ENCODE measurements at places on chromosomes 16 and 17.

GRCh38 chr16:8763899-8764298 lies 33.5 kb downstream of the TMEM186 start:
- no peak for DNase-seq

- no peak for DNase-seq
Measured at GRCh38 chr17:50976951-50977472, 110.9 kb upstream of the TOB1 start.

GRCh38 chr17:17026163-17026562 lies 16.1 kb upstream of the MPRIP start:
- DNase-seq, result no peak

DNA sequence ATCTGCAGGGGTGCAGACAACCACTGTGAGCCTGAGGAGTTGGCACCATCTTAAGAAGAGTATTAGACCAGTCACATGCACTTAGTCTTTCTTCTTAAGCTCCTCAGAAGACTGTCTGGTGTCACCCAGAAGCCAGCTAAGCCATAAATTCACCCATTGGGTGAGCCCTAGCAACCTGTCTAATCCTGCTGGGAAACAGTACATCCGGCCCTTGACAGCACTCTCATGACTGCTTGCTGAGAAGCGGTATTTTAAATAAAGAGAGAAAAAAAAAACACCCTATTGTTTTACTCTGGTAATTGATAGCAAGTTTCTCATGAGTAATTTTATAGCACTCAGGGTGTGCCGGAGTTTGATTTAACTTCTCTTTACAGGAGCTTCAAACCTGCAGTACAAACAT lies 134.7 kb downstream of the SOX9 start:
- DNase-seq, result no peak

DNA sequence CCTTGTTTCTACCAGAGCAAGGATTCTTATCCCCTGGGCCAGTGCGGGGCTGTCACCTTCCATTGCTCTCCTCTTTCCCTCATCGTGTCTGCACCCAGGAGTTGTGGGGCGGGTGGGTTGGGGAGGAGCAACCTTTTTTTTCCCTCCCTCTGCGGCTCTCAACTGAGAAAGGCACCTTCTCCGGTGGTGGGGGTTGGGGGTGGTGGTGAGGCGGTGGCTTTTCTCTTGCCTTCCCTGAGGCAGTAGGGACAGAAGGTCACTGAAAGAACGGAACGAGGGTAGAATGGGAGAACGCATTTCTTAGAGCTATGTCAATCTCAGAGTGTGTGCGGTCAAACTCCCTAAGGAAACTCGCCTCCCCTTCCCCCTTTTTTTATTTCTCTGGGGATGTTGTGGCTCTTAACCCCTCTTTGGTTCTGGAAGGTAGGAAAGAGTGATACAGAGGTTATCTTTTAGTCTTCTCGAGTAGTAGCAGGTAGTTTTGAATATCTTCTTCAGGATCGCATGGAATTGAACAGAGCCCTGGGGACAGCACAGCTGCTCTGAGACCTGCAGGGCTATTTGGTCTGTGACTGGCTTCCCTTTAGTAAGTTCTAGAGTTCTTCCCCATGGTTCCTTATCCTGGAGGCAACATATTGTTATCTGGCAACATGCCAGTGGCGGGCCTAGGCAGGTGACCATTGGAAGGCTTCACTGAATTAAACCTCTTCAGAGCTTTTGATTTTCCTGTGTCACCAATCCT lies 994 bp downstream of the CLTC start:
- DNase-seq, result peak; percentile 35

DNA sequence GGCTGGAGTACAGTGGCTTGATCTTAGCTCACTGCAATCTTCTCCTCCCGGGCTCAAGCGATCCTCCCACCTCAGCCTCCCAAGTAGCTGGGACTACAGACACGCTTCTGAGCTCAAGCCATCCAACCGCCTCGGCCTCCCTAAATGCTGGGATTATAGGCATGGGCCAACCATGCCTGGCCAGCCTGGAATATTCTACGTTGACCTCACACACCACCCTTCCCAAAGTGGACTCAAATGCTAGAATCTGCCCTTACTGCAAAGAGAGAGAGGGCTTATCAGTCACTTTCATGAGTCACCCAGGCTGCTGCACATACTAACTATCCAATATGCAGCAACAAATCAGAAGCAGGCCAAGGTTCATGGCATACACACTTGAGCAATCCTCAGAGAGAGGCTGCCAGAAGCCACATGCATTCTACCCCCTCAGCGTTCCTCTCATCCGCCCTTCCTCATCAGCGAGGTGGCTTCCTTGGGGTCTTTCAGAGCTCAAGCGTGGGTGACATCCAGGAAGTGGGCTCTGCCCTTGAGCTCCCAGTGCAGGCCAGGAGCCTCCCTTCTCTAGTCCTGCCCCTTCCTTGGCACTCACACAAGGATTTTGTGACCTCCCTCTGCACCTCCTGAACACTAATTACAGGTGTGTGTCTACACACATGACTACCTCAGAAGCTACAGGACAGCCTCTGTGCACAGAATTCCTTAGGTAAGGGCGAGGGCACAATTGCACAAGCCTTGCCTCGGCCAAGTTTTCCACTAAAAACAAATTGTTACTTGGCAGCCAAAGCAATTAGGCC lies 24.8 kb upstream of the SIAH1 start:
- no peak for DNase-seq

DNA sequence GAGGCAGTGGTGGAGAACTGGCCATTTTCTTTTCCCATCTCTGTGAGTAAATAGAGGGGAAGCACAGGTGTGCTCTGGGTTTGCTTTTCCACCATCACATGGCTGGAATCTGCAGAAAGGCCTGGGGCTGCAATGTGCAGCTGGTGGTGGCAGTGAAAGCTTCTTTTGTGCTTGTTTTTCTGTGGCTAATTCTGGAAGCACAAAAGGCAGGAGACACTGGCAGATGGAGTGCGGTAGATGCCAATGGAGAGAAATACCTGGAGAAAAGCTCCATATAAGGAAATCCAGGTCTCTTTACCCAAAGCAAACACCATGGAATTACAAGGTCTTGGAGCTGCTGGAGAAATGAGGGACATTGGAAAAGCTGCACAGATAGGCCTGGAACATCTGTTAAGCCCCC lies 146.9 kb downstream of the HAPSTR1 start:
- no peak for DNase-seq

GRCh38 chr16:49839017-49839825 lies 16.7 kb downstream of the ZNF423 start:
- peak; percentile 23 for DNase-seq

DNA sequence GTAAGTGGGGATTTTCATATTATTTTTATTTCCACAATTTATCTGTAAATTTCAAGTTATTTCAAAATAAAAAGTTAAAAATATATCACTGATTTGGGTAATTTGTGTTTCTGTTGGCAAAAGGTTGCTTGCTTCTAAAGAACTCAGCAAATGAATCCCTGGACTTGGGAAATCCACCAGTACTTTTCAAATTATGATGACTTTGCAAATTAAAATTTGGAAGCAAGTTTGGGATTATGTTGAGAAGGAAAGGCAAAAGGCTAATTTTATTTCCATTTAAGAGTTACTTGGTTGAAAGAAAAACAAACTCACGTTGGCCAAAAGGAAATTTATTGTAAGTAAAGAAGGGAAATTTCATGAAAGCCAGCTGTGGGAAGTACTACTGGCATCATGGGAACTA lies 220.3 kb downstream of the MAP2K6 start:
- DNase-seq, result no peak

GRCh38 chr17:57046749-57047148 lies 38.3 kb upstream of the AKAP1 start:
- no peak for DNase-seq

DNA sequence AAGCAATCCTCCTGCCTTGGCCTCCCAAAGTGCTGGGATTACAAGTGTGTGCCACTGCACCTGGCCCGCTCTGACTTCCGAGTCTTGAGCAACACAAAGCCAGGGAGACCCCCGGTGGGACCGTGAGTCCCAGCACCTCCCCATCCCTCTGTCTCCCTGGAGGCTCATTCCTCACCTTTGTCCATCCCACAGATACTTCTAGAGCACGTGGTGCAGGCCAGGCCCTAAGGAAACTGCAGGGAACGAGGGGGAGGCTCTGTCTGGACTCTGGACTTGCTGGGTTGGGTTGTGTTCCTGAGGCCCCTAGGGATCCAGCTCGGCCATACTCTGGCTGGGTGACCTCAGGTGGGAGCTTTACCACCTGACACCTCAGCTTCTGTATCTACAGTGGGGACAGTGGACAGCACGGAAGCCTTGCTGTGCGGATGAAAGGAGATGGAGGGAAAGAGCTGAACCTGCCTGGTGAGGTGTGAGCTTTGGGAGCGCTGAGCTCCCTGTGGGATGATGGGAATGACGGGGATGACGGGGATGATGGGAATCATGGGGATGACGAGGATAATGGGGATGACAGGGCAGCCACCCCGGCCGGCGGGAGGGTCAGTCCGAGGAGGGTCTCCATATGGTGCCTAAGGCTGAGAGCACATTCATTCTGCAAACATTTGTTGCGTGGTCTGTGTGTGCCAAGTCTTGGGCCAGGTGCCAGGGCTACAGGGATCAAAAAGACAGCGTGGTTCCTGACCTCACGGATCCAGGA lies 26.6 kb downstream of the C16orf74 start:
- no peak for DNase-seq
